HT-29 (cell line): ENCODE measurements at places on chromosomes 12 and 14. TPM values are rescaled to one million over a fixed set of nuclear protein-coding genes. Genes with fewer than 3 reads are reported as not detected.

- no peak for DNase-seq
Observed at GRCh38 chr14:65920996-65921395, 508.5 kb downstream of the FUT8 start.

DNA sequence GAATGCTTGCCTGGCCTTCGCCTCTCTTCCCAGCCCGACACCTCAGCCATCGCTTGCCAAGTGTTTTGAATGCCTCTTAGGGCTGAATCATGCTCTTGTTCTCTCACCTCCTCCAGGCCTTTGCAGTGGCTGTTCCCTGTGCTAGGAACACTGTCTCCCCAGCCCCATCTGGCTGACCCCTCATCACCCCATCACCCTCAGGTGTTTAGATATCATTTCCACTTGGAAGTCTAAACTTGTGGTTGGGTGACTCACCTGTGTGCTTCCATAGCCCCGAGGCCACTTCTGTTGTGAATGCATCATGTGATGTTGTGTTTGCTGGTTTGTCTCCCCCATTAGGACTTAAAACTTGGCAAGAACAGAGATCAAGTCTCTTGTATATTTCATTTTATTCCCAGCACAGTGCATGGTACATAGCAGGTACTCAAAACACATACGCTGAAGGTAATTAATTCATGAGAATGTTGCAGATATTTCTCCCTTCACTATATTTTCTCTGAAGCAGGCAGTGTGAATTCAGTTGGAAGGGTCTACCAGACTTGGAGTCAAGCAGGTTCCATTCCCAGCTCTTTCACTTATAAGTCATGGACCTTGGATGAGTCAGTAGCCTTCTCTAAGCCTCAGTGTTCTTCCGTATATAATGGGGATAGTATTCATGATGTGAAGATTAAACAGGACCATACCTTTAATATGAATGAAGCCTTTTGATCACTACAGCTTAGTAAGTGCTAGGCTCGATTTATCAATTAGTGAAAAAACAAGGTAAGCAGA, 67.8 kb downstream of the HRK start:
- DNase-seq = no peak

- DNase-seq = no peak
Observed at GRCh38 chr14:103284574-103285467, 49.2 kb upstream of the EIF5 start.

The SLC41A2 gene
- 33.2 and 33.4 TPM in 2 replicates for total RNA-seq

GRCh38 chr14:67428501-67429031, 16.6 kb upstream of the PLEK2 start:
- DNase-seq = peak; percentile 52

DNA sequence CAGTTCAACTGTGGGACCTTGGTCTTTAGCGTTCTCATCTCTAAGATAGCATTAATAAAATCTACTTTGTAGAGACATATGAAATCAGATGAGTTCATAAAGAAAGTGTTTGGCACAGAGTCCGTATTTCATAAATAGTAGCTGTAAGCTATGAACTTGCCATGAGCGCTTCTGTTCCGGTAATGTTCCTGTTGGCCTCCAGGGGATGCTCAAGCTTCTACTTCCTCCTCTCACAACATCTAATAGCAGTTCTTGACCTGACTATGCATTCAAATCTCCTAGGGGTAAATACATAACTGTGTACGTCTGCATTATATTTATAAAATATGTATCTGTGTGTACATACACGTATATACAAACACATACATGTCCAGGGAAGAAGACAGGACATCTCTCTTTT, 288.2 kb upstream of the TMPO start:
- DNase-seq = peak; percentile 19

DNA sequence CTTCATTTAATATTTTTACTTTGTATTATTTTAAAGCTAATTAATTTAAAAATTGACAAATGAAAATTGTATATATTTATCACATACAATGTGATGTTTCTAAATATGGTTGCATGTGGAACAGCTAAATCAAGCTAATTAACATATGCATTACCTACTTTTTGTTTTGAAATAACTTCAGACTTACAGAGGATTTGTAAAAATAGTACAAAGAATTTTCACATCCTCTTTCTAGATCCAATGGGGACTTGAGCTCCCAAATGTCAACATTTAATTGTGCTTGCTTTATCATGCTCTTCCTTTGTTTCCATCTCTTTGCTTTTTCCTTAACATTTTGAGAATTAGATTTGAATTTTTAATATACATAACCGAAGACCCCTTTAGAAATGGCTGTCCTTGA, 6.6 kb downstream of the DCD start:
- DNase-seq = no peak

GRCh38 chr12:63808631-63809030, 28.9 kb downstream of the RXYLT1 start:
- no peak for DNase-seq

The SMIM41 gene
- not detected in 2 replicates for total RNA-seq

The EXOC5 gene
- 15.0 and 15.9 TPM in 2 replicates for total RNA-seq

- DNase-seq = no peak
Observed at GRCh38 chr14:70514168-70515069, 20.4 kb downstream of the ADAM20 start.

GRCh38 chr12:1591034-1591433, 3.3 kb downstream of the FBXL14 start:
- DNase-seq = no peak

DNA sequence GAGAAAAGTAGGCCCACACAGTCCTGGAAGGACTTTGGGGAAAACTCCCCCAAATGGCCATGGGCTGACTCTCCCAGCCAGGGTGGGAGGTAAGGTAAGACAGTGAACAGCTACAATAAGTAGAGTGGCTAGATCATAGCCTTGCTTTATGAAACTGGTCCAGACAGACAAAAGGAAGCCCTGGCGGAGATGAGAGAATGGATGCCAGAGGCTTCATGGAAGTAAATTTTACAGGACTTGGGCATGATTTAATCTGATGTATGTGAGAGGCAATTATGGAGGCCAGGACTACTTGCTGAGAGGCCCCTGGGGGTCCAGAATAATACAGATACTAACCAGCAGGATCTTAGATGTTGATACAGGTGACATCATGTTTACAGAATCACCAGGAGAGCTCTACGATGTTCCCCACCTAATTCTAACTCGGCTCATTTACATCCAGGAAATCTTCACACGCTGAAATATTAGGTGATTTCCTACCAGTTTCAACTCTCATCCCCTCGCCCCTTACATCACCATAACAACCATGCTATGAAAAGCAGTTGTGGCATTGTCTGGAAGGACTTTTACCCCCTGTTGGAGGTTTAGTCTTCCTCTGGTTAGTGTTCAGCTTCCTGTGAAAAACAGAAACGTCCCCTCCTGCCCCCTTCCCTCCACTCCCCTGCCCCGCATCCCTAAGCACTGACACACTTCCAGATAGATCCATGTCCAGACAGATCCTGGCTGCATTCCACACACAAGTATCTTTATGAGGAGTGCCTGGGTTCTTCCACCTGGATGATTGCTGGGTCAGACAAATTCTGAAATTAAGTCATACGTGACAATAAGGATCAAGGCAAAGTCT, 39.5 kb upstream of the NT5DC3 start:
- DNase-seq = no peak

- no peak for DNase-seq
Observed at GRCh38 chr12:110689281-110690126, 589 bp upstream of the HVCN1 start.

GRCh38 chr12:132379996-132380395, 50.6 kb upstream of the GALNT9 start:
- no peak for DNase-seq
